ENCODE measurements at places on chromosomes 7 and 10. TPM values are rescaled to one million over a fixed set of nuclear protein-coding genes. Genes with fewer than 3 reads are reported as not detected.

The HECW1 gene
- not detected for total RNA-seq

The INMT gene
- not detected for total RNA-seq

The ANKRD7 gene
- not detected for total RNA-seq

The TMEM236 gene
- 0.05 TPM for total RNA-seq

The UNCX gene
- not detected for total RNA-seq

The LZTS2 gene
- total RNA-seq: 22.7 TPM

The KDM7A gene
- total RNA-seq: 21.8 TPM

The CNTNAP2 gene
- not detected for total RNA-seq

The EPHB6 gene
- total RNA-seq: 7.3 TPM

The ANKRD22 gene
- 0.12 TPM for total RNA-seq

The TRPV5 gene
- not detected for total RNA-seq

All from activated CD4-positive, alpha-beta T cell treated with anti-CD3 and anti-CD28 coated beads, Interleukin-2, amount 10 ng/mL, durations not matched to agents 24 days and 14 days (primary cell).